ENCODE measurements at places on chromosomes 4 and X.

- no peak for DNase-seq
Measured at GRCh38 chr4:124144238-124144654, 568.3 kb downstream of the ANKRD50 start.

- no peak for DNase-seq
Measured at GRCh38 chr4:128308986-128309385, 21.4 kb upstream of the PGRMC2 start.

- no peak for DNase-seq
Measured at GRCh38 chrX:133939655-133940302, 45.6 kb downstream of the GPC3 start.

- DNase-seq, result no peak
Measured at GRCh38 chr4:34800953-34801352, 1443.4 kb downstream of the ARAP2 start.

DNA sequence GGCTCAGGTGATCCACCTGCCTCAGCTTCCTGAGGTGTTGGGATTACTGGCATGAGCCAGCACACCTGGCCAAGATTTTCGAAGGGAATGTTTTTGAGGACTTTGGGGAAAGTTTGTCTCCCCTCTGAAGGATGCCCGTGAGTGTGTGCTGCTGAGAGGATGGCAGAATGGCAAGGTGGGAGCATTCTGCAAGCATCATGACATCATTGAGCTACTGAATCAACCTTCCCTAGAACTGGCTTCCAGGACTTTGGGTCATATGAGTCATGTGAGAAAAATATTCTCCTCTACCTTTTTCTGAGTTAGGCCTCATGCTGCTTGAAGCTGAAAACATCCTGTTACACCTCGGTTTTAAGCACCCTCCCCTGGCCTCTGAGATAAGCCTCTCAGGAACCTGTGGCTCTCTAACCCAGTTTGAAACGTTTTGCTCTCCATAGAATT, 31.0 kb downstream of the TMEM131L start:
- no peak for DNase-seq

DNA sequence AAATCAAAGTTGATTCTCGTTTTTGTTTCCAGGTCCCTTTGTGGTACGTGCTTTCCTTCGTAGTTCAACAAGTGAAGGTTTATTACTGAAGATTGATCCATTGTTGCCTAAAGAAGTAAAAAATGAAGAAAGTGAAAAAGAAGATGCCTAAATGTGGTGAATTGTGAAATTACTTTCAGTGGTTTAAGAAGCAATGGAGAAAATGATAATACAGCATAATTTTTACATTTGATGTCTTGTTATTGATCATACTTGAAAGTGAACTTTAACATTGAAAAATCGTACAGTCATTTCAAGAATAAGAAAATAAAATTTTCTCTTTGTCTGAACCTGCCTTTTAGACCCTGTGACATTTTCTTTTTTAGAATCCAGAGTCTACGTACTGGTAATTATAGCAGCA, 89.8 kb downstream of the MRPL1 start:
- no peak for DNase-seq

DNA sequence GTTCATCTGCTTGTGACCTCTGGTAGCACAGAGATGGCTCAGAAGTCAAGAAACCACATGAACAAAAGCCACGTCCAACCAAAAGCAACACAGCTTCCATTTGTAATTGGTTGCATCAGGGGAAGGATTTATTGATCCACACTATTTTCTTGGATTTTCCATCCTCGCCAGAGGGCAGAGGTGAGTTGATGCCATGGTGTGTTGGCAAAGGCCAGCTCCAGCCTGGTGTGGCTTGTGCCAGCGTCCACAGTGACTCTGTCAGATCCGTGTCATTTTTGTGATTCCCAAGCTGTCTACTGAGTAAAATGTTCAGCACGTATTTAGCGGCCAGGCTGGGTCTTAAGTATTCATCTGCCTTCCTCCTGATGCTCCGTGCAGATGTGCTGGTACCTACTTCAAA, 30.0 kb upstream of the SMIM10L2A start:
- no peak for DNase-seq

Data from vagina (tissue), 2 donors.